Breast epithelium (tissue), 4 donors: ENCODE measurements at places on chromosomes 4 and X. TPM values are rescaled to one million over a fixed set of nuclear protein-coding genes. Genes with fewer than 3 reads are reported as not detected.

Gene GABRB1
- total RNA-seq = not detected

- no peak for DNase-seq
Measured at GRCh38 chrX:20971250-20971649, 403.0 kb upstream of the CNKSR2 start.

Gene XAGE2
- not detected for total RNA-seq

DNA sequence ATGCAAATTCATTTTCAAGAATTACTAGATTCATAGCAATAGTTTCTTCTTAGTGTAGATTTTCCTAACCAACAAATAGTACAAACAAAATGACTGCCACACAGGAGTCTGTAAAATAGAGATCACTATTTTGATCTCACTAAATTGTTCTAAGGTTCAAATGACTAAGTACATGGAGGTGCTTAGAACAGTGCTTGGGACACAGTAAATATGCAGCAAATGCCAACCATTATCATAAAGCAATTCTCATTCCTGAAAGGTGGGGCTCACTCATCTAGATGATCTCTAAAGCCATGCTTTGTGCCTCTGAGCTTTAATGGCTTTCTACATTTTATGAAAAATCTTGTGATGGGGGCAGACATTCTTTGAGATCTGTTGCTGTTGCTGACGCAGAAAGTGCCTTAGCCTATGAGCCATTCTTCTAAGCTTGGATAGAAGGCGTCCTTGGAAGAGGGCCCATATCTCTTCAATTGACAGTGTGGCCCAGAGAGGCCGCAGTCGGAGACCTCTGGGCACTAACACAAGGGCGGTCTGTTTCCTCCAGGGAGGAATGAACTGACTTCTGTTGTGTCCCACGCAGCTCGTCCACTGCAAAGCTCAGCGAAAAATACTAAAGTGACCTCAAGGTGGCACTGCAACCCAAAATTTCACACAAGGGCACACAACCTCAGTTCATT is 23.5 kb downstream of the TLR10 start:
- peak; percentile 51 for DNase-seq

Gene HAND2
- total RNA-seq = 10.5 TPM

Gene USP26
- total RNA-seq = not detected

Gene ANOS1
- total RNA-seq = 9.7 TPM

GRCh38 chr4:1974840-1975239 is 33.9 kb downstream of the NELFA start:
- DNase-seq = no peak

Gene REELD1
- 0.98 TPM for total RNA-seq

Gene PAGE5
- not detected for total RNA-seq

GRCh38 chr4:78569306-78569821 is 17.8 kb downstream of the ANXA3 start:
- no peak for DNase-seq

Gene GSX2
- total RNA-seq = not detected

Gene DAPP1
- total RNA-seq = 4.9 TPM
